Stimulated activated naive CD4-positive, alpha-beta T cell treated with Interleukin-2 at 50 U/mL for 16 hours (primary cell): ENCODE measurements at places on chromosomes 16 and 17.
A peak's percentile ranks its signal among the peaks of the same experiment; 100 is the strongest.

DNA sequence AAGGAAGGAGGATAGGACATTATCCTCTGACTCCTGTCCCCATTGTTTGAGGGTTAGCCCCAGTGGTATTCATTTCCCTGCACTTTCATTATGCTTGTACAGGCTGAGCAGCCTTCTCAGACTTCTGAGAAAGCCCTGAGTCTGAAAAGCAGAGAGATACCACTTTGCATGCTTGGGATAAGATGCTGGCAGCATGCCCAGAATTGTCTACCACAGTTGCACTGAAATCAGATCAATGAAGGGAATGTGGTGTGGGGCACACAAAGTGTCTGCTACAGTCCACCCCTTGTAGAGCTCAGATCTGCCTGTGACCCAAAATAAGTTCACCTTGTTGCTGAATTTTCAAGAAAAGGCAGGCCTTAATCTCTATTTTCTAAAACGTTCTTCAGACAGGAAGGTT is 160.6 kb downstream of the CCT6B start:
- DNase-seq, result no peak

DNA sequence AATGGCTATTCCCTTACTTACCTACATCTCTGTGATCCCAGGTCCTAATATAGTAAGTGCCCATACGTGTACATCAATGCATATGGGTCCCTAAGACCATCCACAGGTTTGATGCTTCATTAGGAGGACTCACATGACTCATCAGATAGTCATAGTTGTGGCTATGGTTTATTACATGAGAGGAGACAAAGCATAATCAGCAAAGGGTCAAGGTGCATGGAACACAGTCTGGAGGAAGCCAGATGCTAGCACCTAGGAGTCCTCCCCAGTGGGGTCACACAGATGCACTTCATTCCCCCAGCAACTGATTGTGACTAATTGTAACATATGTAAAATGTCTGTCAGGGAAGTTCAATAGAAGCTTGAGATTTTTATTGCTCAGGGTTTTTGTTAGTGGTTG is 42.8 kb downstream of the PHKB start:
- DNase-seq, result no peak

DNA sequence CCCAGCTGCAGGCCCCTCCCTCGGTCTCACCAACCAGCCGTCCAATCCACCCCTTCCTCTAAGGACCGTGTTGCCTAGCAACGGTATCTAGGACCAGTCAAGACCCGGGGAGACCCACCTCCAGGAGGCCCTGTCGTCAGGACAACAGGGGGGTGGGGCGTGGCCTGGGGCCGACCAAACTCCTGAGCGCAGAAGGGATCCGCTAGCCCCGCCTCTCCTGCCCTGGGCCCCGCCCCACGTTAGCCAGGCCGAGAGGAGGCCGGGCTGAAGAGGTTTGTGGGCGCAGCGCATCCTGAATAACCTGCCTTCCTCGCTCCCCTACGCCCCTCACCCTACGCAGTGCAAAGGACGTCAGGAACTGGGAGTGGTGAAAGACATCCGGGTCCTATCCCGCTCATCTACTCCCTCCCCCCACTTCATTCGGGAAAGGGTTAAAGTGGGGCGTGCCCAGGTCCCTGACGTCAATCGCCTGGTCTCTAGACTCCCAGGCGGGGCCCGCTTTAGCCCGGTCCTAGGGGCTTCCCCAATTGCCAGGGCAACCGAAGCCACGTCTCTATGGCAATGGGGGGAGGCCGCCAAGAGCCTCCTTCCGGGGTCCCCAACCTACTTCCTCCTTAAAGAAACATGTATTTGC is 14.7 kb downstream of the DLG4 start:
- peak; percentile 91 for DNase-seq

- DNase-seq, result no peak
Observed at GRCh38 chr16:61934601-61935000, 101.6 kb downstream of the CDH8 start.

GRCh38 chr17:75584849-75585175 is 2.8 kb upstream of the MYO15B start:
- DNase-seq, result no peak

DNA sequence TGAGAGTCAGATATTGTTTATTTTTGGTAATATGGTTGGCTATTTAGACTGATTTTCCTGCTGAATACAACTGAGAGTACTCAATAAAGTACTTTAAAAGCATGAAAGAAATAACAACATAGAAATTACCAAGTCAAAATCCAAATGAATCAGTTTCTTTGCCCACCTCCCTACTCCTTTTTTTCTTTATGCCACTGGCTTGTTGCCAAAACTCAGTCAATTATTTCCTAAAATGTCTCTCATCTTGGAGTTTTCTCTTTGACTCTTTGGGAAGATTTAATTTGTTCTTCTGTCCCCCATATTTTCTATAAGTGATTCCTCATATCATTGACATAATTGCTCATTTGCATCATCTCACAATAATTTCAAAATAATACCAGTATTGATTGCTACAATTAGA is 2.6 kb upstream of the OMG start:
- no peak for DNase-seq

GRCh38 chr16:66251476-66252160 is 114.9 kb upstream of the CDH5 start:
- no peak for DNase-seq

DNA sequence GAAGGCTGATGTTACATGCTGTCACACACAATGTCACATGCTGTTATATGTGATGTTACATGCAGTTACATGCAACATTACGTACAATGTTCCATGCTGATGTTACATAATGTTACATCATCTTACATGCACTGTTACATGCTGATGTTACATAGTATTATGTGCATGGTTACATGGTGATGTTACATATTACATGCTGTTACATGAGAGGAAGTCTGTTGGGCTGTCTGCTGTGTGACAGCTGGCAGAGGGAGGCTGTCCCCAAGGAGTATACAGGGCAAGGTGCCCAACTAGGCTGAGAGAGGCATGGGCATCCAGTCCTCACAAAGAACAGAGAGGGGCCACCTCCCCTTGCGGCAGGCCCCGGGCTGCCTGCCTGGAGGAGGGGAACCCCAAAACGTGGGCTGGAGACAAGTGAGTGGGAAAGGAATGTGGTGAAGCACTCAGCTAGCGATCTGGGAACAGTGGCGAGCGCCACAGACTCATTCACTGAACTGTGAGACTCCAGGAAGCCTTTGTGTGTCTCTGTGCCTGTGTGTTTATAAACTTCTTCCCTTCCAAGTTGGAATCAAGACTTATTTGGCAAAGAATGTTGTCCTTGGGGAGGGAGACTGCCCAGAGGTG is 30.6 kb downstream of the TMEM92 start:
- no peak for DNase-seq

- DNase-seq, result no peak
Observed at GRCh38 chr16:23423496-23424049, 29.4 kb downstream of the COG7 start.

DNA sequence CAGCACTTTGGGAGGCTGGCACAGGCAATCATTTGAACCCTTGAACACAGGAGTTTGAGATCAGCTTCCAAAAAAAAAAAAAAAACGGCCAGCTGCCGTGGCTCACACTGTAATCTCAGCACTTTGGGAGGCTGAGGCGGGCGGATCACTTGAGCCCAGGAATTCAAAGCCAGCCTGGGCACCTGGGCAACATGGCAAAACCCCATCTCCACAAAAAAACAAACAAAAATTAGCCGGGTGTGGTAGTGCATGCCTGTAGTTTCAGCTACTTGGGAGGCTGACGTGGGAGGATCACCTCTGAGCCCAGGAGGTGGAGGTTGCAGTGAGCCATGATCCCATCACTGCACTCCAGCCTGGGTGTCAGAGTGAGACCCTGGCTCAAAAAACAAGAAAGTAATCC is 39.0 kb downstream of the GRB2 start:
- DNase-seq, result no peak

DNA sequence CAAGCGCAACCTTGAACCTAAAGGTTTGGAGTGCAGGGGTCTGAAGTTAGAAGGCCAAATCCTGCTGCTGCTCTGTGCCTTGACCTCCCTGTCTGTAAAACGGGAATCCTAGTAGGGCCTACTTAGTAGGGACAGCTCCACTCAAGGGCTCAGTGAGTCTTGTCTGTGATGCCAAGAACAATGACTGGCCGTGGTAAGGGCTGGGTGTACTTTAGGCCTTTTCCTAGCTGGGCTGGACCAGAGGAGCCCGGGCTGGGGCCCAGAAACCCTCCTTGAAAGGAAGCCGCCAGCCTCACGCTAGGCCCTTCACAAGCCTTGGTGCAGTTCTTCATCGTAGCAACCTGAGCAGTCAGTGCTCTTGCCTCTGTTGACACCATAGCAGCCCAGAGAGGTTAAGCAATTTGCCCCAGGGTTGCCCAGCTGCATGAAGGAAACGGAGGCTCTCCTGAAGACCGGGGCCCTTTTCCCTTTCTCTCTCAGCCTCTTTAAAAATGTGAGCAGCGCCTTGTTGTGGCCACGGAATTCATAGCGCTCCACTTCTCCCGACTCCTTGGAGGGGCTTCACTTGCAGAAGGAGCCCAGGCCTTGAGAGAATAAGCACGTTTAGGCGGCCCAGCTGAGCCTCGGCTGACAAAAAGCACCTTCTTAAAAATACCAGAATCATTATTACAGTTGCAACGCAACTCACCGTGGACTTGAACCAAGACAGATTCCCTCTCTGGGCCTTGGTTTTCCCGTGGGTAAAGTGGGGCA is 4.4 kb downstream of the NECAB2 start:
- no peak for DNase-seq

DNA sequence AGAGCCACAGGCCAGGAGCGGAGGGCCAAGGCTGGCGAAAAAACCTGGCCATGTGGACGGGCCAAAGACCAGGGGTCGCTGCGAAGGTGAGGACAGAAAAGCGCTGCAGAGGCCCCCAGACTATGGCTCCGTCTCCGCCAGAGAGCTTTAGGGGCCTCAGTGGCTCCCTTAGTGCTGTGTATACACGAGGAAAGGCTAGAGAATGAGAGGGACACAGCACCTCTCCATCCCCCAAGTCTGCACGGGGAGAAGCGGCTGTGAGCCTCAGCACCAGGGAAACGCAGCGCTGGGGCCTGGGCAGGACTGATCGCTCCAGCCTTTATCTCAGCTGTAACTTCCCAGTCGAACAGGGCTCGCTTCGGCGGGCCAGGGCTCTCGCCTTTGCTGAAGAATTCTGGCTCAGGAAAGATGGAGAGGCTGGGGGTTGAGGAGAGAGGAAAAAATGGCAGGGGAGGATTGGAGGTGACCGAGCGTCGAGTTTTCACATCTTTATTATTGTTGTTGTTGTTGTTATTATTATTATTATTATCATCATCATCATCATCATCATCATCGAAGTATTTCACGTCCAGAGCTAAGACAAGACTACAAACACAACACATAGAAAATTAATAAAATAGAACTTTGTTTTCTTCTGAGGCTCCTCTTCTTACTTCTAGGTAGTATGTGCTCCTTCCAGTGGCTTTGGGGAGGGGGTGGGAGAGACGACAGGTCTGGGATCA is 1.9 kb upstream of the HOXB5 start:
- no peak for DNase-seq

- peak; percentile 59 for DNase-seq
Observed at GRCh38 chr16:85821390-85822135, 22.1 kb downstream of the COX4I1 start.

DNA sequence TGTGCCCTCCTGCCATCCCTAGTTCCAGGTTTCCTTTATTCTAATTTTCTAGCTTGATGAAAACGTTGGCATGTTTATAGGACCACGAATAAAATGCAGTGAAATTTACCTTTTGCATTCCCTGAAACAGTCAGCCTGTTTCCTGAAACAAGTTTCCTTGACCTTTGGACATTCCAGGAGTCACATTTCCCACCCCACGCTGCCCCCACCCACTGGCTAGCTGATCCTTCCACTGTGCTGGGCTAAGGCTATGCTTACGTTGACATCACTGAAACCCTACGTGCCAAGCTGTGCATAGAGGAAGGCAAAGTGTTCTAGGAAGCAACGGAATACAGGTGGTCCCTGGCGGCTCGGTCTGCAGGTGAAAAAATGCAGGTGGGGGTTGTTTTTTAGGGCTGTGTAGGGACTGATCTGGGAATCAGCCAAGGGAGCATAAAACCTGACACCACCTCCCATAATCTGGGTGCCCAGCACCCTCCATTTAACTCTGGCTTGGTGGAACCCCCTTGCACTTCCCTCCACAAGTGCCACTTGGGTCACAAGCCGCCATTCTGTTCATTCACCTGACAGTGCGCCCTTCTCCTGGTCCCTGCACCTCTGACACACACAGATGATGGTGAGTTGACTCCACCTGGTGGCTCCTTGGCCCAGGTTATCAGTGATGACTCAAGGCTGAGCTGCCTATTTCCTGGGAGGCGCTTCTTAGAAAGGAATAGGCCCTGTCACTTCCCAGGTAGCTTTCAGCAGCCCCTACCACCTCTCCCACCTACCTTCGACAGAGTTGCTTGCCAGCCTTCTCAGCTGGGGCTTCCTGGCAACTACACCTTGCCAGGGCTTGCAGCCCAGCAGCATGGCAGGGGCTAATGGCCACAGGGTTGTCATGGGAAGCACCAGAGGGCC is 83.7 kb downstream of the N4BP1 start:
- peak; percentile 7 for DNase-seq

DNA sequence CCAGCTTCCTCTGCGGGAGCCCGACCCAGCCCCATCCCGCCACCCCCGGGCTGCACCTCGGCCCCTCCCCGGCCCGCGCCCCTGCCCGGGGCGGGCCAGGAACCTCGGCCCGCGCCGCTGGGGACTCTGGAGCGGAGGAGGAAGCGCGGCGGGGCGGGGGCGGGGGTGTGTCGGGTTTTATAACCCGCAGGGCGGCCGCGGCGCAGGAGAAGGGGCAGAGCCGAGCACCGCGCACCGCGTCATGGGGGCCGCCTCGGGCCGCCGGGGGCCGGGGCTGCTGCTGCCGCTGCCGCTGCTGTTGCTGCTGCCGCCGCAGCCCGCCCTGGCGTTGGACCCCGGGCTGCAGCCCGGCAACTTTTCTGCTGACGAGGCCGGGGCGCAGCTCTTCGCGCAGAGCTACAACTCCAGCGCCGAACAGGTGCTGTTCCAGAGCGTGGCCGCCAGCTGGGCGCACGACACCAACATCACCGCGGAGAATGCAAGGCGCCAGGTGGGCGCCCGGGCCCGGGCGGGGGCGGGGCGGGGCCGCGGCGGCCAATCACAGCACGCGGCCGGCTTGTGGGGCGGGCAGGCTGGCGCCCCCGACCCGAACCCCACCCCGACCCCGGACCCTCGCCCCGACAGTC is at the start of gene ACE:
ACE (plus strand) TSS at position 208 of the 626 bp plus-strand sequence; CDS start at position 242, 34 bp downstream.
- peak; percentile 41 for DNase-seq

GRCh38 chr17:35244341-35245195 is 1.7 kb downstream of the SLFN5 start:
- peak; percentile 90 for DNase-seq

DNA sequence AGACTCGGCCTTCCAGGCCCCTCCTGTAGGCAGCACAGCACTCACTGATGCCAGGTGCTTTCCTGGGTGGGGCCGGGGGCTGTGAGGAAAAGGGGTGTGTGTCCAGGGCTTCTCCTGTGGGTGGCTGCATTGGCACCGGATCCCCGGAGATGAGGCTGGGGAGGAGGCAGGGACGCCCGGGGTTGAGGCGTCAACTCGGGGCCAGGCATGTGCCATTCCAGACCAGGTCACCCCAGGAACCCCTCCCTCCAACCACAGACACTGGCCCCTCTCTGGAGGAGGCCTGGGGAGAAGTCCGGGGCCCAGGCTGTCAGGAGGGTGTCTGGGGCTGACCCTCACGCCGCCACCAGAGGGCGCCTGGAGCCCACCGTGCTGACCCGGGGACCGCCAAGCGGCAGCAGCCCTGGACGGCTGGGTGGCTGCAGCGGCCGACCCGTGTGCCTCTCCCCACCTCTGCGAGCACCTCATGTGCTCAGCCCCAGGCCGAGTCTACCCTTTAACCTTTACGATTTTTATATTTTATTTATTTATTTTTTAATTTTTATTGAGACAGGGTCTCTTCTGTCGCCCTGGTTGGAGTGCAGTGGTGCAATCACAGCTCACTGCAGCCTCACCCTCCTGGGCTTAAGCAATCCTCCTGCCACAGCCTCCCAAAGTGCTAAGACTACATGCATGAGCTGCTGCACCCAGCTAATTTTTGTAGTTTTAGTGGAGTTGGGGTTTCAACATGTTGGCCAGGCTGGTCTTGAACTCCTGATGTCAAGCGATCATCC is 3.2 kb upstream of the METRN start:
- peak; percentile 71 for DNase-seq
